CD8-positive, alpha-beta memory T cell (primary cell): ENCODE measurements at places on chromosomes 2 and 18.

DNA sequence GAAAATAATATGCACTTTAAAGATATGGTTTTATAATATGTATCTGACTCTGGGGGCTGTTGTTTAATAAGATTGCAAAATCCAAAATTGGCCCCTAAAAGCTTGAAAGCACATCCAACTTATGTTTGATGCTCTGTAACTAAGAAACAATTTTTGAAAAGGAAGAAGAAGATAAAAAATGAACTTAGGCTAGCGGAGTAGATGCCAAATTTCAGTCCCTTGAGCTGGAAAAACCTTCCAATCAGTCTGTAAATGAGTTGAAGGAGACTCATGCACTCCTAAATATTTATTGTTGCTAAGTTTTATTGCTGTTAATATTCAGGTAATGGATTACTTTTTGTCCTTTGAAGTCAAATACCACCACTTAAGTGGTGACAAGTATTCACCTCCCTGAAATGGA lies 465.0 kb downstream of the ZEB2 start:
- no peak for DNase-seq

DNA sequence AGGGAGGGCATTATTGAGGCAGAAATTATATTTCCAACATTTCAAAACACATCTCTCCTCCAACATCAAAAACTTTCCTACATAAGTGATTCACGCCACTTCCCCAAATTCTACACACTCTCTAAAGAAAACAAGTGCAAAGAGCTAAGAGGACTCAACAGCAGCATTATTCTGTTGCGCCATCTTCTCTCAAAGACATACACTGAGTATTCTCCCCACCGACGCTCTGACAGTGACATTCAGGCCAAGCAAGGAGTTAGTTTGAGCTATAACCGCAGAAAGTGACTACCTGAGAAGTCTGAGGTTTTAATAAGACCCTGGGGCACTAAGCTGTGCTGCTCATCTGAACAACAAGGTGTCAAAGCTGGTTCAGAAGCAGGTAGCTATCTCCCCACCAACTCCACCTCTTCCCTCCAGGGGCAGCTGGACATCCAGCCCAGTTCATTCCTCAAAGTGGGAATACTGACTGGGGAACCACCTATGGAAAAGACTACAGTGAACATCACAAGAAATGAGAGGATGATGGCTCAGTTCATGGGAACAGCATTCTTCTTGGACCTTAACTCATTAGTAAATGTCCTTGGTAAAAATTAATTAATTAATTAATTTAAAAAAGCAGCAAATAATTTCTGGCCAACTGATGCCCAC lies 309.5 kb upstream of the CCDC68 start:
- DNase-seq: no peak

GRCh38 chr18:69408522-69408921 lies 7.8 kb downstream of the DOK6 start:
- DNase-seq: no peak

- no peak for DNase-seq
These were observed 391.2 kb upstream of the POU3F3 start for GRCh38 chr2:104462731-104463130.

GRCh38 chr2:103880081-103880834 lies 973.7 kb upstream of the POU3F3 start:
- DNase-seq: no peak

DNA sequence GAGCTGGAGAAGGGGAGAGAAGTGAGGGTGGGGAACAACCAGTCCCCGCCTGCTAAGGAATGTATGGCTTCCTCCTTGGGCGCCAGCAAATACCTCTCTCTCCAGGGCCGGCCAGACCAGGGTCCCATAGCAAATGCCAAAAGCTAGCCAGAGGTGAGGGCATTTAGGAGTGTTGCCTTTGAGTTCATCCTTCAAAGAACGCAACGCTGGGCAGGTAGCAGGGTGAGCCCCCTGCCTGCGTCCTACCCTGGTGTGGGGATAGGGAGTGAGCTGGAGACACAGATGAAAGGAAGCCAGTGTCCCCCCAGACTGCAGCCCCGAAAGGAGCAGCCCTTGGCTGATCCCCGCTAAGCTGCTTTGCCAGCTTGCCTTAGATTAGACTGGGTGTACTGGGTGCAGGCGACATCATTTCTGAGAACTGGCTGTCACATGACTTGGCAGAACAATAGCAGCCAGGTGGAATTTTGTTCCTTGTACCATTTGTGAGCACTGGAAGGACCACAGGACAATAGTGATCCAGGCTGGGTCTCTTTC lies 40.4 kb downstream of the KLHL29 start:
- no peak for DNase-seq

GRCh38 chr2:24833821-24834732 lies 40.9 kb downstream of the CENPO start:
- DNase-seq: no peak

DNA sequence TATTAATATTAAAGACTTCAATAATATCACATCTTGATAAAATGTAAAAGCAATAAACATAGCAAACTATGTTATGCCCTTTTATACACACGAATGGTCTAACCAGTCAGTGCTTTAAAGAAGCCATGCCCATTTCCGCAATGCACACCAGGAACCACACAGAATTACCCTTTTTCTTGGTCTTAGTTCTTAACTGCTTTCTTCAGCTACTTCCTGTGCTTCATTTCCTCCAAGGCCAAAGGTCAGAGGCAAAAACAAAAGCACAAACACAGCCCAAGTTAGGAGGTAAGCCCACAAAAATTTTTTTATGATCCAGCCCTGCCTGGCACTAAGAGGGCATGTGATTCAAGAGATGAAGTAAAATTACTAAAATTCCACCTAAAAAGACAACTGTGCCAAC lies 267.2 kb downstream of the FBXO15 start:
- no peak for DNase-seq
